Activated CD8-positive, alpha-beta T cell treated with anti-CD3 and anti-CD28 coated beads, Interleukin-2, amount 10 ng/mL, durations not matched to agents 7 days and 5 days (primary cell): ENCODE measurements at places on chromosomes 16 and 17. TPM values are rescaled to one million over a fixed set of nuclear protein-coding genes. Genes with fewer than 3 reads are reported as not detected.

The LGALS3BP gene
- total RNA-seq, result 181 TPM

DNA sequence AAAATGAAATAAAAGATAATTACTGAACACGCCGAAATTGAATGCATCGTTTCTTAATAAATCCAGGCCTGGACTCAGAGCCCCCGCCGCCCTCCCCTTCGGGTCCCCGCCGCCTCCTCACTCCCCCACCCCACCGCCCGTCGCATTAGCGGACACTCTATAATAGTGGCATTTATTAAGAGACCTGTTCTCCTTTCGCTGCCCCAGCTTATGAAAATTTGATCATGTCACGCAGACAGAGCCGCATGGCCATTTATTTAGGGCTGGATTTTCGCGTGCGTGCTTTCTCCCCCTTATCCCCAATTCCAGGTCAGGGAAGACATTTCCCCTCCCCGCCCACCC, 6.3 kb upstream of the HOXB2 start:
- no peak for DNase-seq

- DNase-seq, result no peak
Measured at GRCh38 chr16:50403491-50403890, 34.7 kb upstream of the BRD7 start.

DNA sequence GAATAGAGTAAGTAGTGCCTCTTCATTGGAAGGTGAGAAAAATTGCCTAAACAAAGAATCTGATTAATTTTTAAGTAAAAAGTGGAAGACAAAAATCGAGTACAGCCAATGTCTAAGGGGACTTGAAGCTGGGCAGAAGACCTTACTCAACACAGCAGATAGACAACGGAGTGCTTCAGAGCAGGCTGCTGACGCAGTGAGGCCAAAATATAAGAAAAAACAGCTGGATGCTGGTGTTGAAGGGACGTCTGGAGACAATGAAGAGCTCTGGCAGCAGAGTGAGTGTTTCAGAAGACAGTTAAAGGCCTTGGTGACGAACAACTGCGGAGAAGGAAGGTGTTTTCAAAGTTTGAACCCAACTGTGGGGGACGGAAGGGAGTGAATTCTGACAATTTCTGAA, 169.8 kb downstream of the MRTFB start:
- DNase-seq, result no peak
